Umbilical cord (tissue), 2 donors: ENCODE measurements at places on chromosomes 7 and 10. TPM values are rescaled to one million over a fixed set of nuclear protein-coding genes. Genes with fewer than 3 reads are reported as not detected.

DNA sequence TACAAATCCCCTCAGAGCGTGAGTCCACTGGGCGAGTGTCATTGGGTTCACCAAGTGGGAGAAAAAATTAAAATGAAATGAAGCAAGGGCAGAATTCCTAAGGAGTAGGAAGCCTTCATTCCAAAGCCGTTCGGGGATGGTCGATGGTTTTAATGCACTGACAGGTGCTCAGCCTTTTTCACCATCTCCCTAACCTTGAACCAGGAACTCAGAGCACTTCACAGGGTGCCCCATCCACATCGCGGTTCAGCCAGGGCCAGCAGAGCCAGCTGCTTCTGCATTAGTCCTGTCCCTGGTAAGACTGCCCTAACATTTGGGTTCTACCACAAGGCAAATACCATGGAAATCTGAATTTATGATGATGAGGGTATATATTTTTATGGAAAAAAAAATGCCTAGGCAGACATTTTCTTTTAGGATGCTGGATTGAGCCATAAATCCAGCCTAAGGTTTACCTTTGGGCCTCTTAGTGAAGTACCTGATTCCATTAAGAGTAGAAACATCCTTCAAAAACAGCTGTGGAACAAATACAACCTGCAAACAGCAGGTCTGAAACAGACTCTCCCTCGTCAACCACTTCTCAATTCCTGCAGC is 203.5 kb upstream of the RNF32 start:
- DNase-seq = no peak

DNA sequence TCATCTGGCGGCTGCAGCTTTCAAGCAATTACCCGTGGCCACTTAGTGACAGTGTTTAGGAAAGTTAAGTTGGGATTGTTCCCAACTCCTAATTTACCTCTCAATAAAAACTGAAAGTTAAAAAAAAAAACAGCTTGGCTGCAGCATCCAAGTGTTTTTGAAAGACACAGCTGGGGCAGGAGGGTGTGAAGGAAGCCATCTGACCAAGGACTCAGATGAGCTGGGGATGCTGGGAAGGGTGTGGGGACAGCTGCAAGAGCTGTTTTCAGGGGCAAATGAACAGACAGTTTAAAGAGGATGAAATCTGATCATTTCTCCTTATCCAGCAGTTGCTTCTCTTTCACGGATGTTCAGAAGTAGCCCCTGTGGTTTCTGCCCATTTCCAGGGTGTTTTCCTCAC is 129.2 kb upstream of the CDCA7L start:
- no peak for DNase-seq

GRCh38 chr7:50805447-50806125 is 22.9 kb upstream of the GRB10 start:
- no peak for DNase-seq

Gene NKX6-2
- not detected for total RNA-seq

GRCh38 chr10:124745673-124746072 is 1.5 kb upstream of the FAM53B start:
- peak; percentile 78 for DNase-seq

- peak; percentile 23 for DNase-seq
These were observed 90.2 kb downstream of the DLG5 start for GRCh38 chr10:77836299-77836820.

- DNase-seq = no peak
These were observed 38.1 kb downstream of the CFAP46 start for GRCh38 chr10:132904181-132904813.

Gene LAMB4
- total RNA-seq = 0.96 TPM
